ENCODE measurements at places on chromosomes 4 and X. TPM values are rescaled to one million over a fixed set of nuclear protein-coding genes. Genes with fewer than 3 reads are reported as not detected.

DNA sequence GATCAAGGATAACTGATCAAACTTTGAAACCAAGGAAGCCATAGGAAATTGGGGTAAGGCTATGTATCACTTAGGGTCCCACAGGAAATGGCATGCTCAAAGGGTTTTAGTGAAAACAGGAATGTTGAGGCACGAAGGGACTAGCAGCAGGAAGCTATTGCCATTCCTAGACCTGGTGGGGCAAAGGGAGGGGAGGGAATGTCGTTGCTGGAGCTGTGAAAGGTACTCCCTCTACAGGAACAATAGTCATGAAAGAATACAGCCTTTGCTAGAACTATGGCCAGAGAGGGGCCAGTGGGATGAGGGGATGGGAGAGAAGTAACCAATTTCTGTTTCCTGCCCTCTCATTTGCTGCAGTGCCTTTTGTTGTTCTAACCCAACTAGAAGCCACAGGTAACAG is 11.9 kb downstream of the REPS2 start:
- DNase-seq, result no peak

DNA sequence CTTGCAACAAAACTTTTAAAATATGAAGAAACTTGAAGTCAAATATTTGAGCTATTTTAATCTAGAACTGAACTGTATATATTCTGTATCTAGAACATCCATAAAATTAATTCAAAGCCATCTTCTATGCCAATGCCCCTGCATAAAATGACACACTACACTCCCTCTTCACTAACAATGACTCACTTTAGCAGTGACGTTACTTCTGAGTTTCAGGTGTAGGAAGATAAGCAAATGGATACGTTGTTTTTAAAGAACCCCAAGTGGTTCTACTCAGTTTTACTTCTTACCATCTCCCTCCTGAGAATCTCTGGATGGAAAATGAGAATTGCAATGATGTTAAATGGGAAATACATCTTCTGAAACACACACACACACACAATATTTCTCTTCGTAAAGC is 45.2 kb downstream of the CXXC4 start:
- no peak for DNase-seq

- no peak for DNase-seq
Observed at GRCh38 chr4:122658818-122659295, 38.0 kb upstream of the IL21 start.

- no peak for DNase-seq
Observed at GRCh38 chrX:11465648-11466411, 172.6 kb downstream of the AMELX start.

- DNase-seq, result no peak
Observed at GRCh38 chr4:177001271-177002175, 208.8 kb upstream of the VEGFC start.

GRCh38 chrX:44997888-44998287 is 124.9 kb downstream of the KDM6A start:
- no peak for DNase-seq

DNA sequence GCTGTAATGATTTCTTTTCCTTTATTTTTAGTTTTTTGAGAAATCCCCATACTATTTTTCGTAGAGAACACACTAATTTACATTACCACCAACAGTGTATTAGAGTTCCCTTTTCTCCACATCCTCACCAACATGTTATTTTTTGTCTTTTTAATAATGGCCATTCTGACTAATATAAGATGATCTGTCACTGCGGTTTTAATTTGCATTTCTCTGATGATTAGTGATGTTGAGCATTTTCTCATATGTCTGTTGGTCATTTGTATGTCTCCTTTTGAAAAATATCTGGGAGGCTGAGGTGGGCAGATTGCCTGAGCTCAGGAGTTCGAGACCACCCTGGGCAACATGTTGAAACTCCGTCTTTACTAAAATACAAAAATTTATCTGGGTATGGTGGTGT is 30.2 kb downstream of the SPINK2 start:
- no peak for DNase-seq

- DNase-seq, result no peak
Observed at GRCh38 chr4:83947125-83947829, 411.4 kb downstream of the GPAT3 start.

DNA sequence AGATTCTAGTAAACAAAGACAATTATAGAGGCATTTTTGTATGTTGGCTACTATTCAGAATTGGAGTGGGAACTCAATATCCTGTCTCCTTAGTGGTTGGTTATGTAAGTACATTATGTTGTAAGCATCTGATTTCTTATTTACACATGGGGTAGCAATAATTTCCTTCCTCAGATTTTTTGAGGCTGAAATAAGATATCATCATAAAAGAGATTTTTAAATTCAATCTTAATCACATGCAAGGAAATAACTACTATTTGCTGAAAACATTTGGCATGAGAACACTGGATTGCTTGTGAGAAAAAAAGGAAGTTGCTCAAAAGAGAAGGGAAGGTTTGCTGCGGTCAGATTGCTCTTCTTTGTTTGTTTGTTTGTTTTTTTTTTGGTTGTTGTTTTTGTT is 437.7 kb upstream of the HS3ST1 start:
- no peak for DNase-seq

DNA sequence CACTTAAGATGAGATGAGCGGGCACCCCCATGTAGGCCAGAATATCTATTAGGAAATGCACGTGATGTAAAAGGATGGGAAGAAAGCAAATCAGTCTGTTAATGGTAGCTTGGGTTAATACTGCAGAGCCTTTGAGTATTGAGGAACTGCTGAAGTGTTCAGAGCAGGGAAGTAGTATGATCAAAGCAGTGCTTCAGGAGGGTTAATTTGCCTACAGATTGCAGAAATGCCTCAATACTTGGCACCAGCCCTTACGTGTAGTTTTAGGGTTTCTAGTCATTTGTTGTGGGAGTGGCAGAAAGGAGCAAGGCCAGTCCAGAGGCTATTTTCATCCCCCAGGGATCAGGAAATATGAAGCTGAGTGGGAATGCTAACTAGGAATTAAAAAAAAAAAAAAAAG is 19.7 kb downstream of the ZFX start:
- no peak for DNase-seq

The FATE1 gene
- total RNA-seq, result 0.67 TPM

All from cardiac septum (tissue), 1 donor.